ENCODE measurements at places on chromosomes 7 and 10. TPM values are rescaled to one million over a fixed set of nuclear protein-coding genes. Genes with fewer than 3 reads are reported as not detected.

- no peak overlapping the region for H3K4me3 ChIP-seq
- H3K27ac ChIP-seq = no peak overlapping the region
- no peak for DNase-seq
- H3K27me3 ChIP-seq = no peaks in the 10 kb centered on the region
These were observed 63.4 kb downstream of the VTI1A start for GRCh38 chr10:112510384-112510783.

GRCh38 chr7:108181073-108181985 is 51.2 kb upstream of the LAMB4 start:
- no peak overlapping the region for H3K4me3 ChIP-seq
- no peak overlapping the region for H3K27ac ChIP-seq
- H3K4me1 ChIP-seq = peaks cover 4% of the 10 kb centered on the region

DNA sequence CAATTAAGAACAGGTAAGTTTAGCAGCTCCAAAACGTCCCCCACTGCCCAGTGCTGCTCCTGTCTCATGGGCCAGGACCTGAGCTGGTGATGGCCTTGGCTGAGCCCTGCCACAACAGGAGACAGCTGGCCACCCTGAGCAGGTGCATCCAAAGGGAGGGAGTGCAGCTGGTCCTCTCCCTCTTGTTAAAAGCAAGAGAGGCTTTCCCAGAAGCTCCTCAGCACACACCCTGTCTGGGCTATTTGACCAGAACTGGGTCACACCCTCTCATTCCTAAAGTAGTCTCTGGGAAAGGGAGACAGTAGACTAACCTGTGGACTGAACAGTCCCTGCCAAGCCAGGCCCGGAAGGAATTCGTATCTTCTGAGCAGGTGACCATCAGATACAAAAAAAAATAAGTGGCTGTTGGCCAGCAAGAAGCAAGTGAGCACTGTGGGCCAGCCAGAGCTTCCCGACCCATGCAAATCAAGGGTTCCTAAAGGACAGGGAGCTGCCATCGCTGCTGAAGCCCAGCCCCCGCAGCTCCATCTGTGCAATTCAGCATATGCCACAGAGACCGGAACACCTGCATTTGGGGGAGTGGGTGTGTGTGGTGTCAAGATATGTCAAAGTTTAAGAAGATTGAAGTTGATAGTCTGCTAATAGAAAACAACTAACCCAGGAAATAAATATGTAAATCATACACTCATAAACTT is 2.1 kb upstream of the TMEM72 start:
- peaks cover 21% of the 10 kb centered on the region for H3K4me1 ChIP-seq
- H3K27ac ChIP-seq = no peak overlapping the region
- H3K36me3 ChIP-seq = no peaks in the 10 kb centered on the region
- H3K27me3 ChIP-seq = no peaks in the 10 kb centered on the region
- no peak for DNase-seq
- no peak overlapping the region for H3K4me3 ChIP-seq

The MCM10 gene
- total RNA-seq = 62.6 TPM

The NKX1-2 gene
- 2.0 TPM for total RNA-seq

GRCh38 chr7:30266686-30267085 is 17.7 kb upstream of the ZNRF2 start:
- no peaks in the 10 kb centered on the region for H3K36me3 ChIP-seq
- DNase-seq = no peak
- no peak overlapping the region for H3K27ac ChIP-seq
- H3K27me3 ChIP-seq = no peaks in the 10 kb centered on the region
- no peak overlapping the region for H3K4me3 ChIP-seq
- H3K4me1 ChIP-seq = peaks cover 13% of the 10 kb centered on the region

The NAT16 gene
- total RNA-seq = 0.19 TPM

DNA sequence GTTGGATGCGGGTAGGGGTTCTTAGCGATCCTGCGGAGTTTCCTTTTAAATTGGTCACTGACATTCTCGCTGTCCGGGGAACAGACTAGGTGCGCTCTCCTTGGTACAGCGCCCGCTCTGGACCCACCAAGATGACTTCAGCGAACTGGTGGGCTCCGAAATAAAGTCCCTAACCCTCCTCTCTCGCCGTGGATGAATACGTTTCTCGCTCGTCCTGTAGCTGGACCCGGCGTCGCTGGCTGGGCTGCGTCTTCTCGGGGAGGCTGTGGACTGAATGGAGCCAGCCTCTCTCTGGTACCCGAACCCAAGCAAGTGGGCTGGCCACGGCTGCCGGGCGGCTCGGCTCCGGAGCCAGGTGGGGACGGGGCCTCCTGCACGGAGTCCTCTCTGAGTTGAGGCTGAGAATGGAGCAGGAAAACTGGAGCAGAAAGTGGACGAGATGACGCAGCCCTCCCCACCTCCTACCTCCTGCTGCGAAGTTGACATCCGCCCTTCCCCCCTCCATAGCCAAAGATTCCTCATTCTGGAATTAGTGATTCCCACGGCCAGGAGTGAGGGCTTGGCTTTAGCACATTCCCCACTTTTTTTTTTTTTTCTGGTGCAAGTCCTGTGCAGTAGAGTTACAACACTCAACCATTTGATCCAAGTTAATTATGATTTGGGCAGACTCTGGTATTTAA is 1.5 kb downstream of the UNC5B start:
- H3K4me1 ChIP-seq = peaks cover 27% of the 10 kb centered on the region
- peak overlapping the region; percentile 66 for H3K4me3 ChIP-seq
- peak; percentile 50 for DNase-seq
- H3K36me3 ChIP-seq = no peaks in the 10 kb centered on the region

- H3K4me1 ChIP-seq = no peaks in the 10 kb centered on the region
- no peak for DNase-seq
- H3K36me3 ChIP-seq = no peaks in the 10 kb centered on the region
- no peak overlapping the region for H3K27ac ChIP-seq
- no peak overlapping the region for H3K4me3 ChIP-seq
These were observed 36.2 kb downstream of the SEMA3D start for GRCh38 chr7:85150624-85151023.

The PVRIG gene
- not detected for total RNA-seq

GRCh38 chr10:125146791-125147579 is 13.4 kb downstream of the CTBP2 start:
- H3K27me3 ChIP-seq = no peaks in the 10 kb centered on the region
- H3K36me3 ChIP-seq = peaks cover 1% of the 10 kb centered on the region
- H3K4me1 ChIP-seq = peaks cover 9% of the 10 kb centered on the region
- no peak for DNase-seq
- peak overlapping the region; percentile 36 for H3K27ac ChIP-seq

The TLX1 gene
- total RNA-seq = 2.3 TPM

DNA sequence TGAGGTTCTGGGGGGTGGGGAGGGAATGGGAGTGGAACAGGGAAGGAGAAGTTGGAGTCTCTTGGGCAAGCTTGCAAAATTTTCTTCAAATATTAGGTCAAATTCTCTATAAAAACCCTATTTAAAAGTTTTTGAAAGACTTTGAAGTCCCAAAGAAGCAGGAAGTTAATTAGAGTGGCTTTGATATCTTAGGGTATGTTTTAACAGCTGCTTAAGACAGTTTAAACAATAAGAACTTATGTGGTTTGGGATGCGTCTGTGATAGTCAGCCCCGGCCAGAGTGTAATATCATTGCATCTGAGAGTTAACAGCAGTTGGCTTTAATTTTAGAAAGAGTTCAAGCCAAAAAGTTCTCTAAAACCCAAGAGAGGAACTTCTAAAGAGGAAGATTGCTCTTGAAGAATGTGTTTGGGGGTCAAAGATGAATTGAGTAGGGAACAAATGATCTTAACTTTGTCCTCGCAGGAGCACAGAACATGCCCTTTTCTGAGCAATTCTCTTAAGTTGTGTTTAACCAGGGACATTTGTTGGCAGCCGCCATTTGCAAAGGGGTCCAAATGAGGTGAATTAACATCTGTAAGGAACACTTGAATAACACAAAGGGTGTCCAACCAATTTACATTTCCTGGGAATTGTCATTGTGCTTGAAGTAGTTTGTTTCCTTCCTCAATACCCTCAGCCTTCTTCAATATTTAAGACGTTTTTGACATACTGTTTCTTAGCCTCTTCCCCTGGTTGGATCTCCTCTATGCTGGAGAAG is 182.4 kb downstream of the PTEN start:
- H3K27me3 ChIP-seq = no peaks in the 10 kb centered on the region
- H3K4me3 ChIP-seq = no peak overlapping the region
- no peaks in the 10 kb centered on the region for H3K36me3 ChIP-seq
- DNase-seq = no peak
- H3K27ac ChIP-seq = no peak overlapping the region

The FGFBP3 gene
- 3.3 TPM for total RNA-seq

- no peak overlapping the region for H3K27ac ChIP-seq
- H3K4me3 ChIP-seq = no peak overlapping the region
- H3K4me1 ChIP-seq = peaks cover 16% of the 10 kb centered on the region
- no peak for DNase-seq
- no peaks in the 10 kb centered on the region for H3K36me3 ChIP-seq
These were observed 17.1 kb upstream of the CPA1 start for GRCh38 chr7:130363026-130363847.

The FGFR2 gene
- total RNA-seq = 286 TPM
